Stimulated activated CD4-positive, alpha-beta T cell treated with anti-CD3 and anti-CD28 coated beads, Interleukin-1b, Interleukin-23, amount 100 ng/mL, for 4 hours (primary cell): ENCODE measurements at places on chromosomes 7 and 10.

GRCh38 chr7:34507191-34507590 is 150.8 kb upstream of the NPSR1 start:
- no peak for DNase-seq

- no peak for DNase-seq
Measured at GRCh38 chr10:102102421-102102820, 17.7 kb downstream of the LDB1 start.

- DNase-seq, result no peak
Measured at GRCh38 chr10:15516256-15517085, 145.4 kb upstream of the FAM171A1 start.

- DNase-seq, result no peak
Measured at GRCh38 chr10:88810196-88810961, 7.8 kb downstream of the LIPM start.

- DNase-seq, result no peak
Measured at GRCh38 chr7:2037808-2038522, 194.8 kb downstream of the MAD1L1 start.

GRCh38 chr10:112886463-112886862 is 63.6 kb upstream of the TCF7L2 start:
- no peak for DNase-seq

DNA sequence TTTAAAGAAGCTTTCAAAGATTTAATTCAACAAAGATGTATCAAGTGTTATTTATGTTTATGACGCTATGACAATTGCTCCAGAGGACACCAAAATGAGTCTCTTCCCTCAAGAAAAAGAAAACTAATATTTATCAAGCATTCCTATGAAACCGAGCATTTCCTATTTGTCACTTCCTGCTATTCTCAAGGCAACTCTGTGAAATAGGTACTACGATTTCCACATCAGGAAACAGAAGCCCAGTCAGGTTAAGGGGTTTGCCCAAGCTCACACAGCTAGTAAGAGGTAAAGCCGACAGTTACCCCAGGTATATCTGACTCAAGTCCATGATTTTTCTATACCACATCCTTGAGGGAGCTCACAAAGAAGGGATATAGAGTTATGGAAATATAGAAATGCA is 85.9 kb downstream of the TRIL start:
- no peak for DNase-seq

DNA sequence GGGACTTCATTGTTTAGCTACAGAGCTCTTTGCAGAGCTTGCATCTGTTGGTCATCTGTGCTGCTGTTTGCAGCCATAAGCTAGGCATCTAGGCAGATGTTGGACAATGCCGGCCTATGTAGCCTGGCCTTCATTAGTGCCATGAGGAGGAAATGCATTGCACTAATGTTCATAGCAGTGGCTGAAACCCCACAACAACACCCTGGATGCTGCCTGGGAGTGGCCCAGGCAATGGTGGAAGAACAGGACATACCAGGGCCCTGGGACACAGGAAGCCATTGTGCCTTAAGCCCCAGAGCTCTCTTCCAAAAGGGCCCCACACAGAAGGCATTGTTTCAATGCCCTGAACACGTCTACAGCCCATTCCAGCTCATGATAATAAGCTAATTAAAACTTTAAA is 131.5 kb upstream of the LYZL1 start:
- DNase-seq, result no peak

GRCh38 chr7:41809116-41809515 is 106.2 kb upstream of the INHBA start:
- DNase-seq, result no peak

DNA sequence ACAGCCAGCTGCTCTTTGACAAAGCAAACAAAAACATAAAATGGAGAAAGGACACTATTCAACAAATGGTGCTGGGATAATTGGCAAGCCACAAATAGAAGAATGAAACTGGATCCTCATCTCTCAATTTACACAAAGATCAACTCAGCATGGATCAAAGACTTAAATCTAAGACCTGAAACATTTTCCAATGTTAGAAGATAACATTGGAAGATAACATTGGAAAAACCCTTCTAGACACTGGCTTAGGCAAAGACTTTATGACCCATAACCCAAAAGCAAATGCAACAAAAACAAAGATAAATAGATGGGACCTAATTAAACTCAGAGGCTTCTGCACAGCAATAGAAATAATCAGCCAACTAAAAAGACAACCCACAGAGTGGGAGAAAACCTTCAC is 425.7 kb upstream of the SEMA3D start:
- DNase-seq, result no peak

DNA sequence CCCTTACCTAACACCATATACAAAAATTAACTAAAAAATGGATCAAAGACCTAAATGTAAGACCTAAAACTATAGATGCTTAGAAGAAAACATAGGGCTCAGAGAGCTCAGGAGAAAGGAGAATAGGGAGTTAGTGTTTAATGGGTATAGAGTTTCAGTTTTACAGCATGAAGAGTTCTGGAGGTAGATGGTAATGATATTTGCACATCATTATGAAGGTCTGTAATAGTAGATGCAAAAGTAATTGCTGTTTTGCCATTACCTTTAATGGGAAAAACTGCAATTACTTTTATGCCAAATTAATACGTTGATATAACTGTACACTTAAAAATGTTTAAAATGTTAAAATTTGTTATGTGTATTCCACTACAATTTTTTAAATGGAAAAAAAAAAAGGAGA is 39.2 kb upstream of the NANOS1 start:
- no peak for DNase-seq

DNA sequence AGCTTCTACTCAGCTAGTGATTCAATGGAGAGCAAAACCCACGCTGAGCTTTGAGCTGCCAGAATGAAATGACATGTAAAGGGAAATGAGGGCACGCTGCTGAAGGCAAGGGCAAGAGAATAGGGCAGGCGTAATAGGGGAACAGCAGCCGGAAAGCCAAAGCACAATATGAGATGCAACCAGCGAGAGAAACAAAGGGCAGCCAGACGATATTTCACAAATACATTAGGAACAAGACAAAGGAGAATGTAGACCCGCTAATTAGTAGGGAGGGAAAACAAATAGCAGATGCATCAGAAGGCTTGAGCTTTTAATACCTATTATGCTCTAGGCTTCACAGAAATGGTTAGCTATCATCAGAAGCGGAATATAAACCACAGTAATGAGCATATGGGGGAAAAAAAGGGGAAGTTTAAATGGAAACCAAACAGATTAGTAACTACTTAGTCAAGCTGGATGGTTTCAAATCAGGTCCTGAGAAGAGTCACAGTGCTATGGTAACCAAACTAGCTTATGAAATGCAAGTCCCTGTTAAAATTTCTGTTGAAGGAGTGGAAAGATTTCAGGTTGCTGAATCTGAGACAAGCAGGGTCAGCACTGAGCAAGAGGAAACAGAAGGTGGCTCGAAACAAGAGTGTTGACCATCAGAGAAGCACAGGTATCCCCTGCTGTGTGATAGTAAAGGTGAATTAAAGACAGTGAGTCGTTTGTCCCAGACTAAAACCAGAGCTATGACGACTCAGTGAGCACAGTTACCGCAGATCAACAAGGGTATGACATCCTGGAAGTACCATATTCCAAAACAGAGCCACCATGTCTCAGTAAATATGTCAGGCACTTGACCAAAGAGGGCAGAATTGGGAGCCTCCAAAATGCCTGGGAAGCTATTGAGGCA is 496.9 kb upstream of the CELF2 start:
- DNase-seq, result no peak

DNA sequence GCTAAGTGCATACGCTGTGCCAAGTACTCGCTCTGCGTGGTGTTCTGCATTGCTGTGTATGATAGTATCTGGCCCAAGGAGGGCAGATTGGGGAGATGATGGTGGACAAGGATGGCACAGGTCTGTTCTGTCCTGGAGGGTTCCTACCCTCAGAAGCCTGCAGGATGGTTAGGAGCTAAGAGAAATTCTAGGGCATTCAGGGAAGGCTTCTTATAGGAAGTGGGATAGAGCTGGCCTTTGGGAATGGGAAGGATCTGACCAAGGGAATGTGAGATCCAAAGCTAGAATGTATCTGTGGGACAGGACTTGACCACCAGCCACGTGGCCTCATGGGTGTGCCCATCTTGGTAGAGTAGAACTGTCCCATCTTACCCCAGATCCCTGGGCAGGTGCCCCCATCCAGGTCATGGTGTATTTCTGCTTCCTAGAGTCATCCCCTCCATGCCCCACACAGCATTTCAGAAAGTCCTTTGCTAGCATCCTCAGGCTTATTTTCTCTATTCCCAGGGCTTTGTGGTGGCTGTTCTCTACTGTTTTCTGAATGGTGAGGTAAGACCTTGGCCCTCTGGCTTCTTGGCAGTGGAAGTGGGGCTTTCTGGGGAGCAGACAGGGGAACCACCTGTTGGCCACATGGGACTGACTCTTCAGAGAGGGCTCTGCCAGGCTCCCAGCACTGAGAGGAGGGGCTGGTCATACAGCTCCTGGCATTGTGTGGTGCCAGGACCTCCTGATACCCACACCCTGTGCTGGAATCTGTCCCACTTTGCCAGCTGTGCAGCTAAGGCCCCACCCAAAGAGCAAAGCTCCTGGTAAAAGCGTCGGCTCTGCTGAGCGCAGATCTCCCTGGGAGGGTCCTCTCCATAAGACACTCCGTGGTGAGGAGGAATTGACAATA is 52.5 kb downstream of the ADCYAP1R1 start:
- no peak for DNase-seq

DNA sequence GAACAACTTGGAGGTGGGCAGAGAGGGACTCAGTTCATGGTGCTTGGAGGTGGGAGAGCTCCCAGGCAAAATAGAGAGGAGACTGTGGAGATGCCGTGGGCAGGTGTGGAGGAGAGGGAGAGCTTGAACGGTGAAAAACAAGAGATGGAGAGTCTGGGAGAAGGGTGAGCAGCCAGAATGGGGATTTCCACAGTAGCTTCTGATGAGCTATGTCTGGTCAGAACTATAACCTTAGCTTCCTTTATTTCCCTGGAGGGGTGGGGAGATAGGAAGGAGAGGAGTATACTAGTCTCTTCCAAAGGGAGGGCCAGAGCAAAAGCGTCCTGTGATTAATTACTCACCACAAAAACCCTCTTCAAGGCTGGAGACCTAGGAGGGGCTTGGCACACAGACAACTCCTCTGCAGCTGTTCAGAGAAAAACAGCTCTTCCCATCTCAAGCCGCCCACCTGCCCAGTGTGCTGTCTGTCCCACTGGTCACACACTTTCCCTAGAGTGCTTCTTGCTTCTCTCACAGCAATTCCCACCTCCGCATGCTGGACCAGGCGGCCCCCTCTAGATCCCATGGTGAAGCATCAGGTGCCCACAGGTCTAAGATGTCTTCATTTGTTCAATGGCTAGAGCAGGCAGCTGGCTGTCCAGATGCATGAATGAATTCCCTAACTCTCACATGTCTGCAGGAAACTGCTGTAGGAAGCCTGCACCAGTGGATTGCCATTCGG is 41.9 kb downstream of the TAS2R41 start:
- DNase-seq, result no peak

- no peak for DNase-seq
Measured at GRCh38 chr10:114682121-114682520, 24.0 kb upstream of the ABLIM1 start.

DNA sequence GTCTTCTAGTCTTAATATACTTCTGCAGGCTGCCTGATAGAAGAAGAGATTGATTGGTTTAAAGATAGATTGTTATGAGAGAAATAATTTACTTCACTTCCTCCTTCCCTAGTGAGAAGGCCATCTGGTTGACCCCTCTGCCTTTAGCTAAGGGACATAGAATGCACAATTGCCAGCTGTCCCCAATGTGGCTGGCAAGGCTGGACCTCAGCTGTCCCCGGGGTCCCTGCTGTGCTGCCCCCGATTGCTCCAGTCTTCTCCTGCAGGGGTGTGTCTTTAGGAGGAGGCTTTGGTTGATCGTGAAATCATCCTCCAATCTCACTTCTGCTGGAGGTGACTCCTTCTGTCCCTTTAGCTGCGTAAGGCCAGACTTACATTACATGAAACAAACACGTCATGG is 388.5 kb downstream of the DPP6 start:
- DNase-seq, result no peak

- DNase-seq, result no peak
Measured at GRCh38 chr7:20438694-20439376, 108.1 kb downstream of the ITGB8 start.

DNA sequence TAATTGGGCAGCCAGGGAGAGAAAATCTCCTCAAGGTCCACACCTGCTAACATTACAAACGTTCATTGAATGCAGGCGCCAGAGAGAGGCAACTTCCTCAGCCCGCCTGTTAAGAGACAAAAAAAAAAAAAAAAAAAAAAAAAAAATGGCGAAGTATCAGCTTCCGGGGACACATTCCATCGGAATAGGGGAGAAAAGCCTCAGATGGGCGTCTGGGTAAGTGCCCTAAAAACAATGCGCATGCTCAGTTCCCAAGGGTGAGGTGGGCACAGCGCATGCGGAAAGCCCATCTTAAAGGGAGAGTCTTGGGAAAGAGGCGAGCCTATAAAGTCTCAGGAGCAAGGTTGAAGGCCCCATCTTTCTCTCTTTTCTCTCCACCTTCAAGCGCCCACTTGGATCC is 1139.7 kb upstream of the CELF2 start:
- DNase-seq, result no peak

DNA sequence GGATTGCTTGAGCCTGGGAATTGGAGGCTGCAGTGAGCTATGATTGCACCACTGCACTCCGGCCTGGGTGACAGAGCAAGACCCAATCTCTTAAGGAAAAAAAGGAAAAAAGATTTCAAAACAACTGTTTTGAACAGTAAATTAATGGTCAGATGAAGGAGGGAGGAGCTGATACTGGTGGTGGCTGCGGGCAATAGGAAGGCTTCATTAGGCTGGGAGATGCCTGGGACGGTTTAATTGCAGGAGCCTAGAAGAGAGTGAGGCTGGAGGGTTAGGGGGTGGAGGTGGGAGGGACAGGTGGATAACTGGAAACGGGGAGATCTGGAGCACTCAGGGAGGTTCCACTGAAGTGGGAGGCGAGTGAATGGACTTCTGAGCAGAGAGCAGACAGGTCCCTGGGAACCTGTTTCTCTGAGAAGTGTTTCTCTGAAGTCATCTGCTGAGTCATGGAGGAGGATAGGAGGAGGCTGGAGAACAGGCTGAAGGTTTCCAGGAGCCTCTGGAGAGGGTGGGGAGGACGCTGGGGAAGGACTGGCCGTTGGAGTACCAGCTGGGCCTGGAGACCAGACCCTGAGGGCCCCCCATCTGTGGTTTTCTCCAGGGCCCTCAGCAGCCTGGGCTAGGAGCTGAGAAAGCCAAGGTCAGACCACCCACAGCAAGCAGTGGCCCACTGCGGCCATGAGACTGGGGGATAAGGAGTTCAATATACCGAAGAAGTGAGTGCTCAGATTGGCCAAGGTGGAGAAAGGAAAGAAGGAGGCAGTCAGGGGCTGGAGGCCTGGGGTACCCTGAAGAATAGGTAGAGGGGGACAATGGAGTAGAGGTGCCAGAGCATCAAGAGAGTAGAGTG is 14.4 kb upstream of the YWHAG start:
- DNase-seq, result no peak
